Psoas muscle (tissue), 8 donors: ENCODE measurements at places on chromosomes 12 and 14. TPM values are rescaled to one million over a fixed set of nuclear protein-coding genes. Genes with fewer than 3 reads are reported as not detected.

DHRS4 gene
- total RNA-seq: 47.4 TPM

MYF6 gene
- 377 TPM for total RNA-seq

KRT78 gene
- total RNA-seq: not detected

TFCP2 gene
- 20.7 TPM for total RNA-seq

LBHD2 gene
- total RNA-seq: not detected

IL22 gene
- total RNA-seq: not detected

FAR2 gene
- 1.7 TPM for total RNA-seq

GDF3 gene
- total RNA-seq: not detected

LRRIQ1 gene
- not detected for total RNA-seq

HDAC7 gene
- total RNA-seq: 21.4 TPM

VPS37B gene
- 10.4 TPM for total RNA-seq

GALC gene
- 8.5 TPM for total RNA-seq

P2RX2 gene
- not detected for total RNA-seq

PIK3C2G gene
- not detected for total RNA-seq

CPNE6 gene
- not detected for total RNA-seq

BICDL1 gene
- 0.22 TPM for total RNA-seq

DPF3 gene
- total RNA-seq: 19.4 TPM

TMEM63C gene
- not detected for total RNA-seq

ABCD2 gene
- 0.21 TPM for total RNA-seq

SLC2A13 gene
- total RNA-seq: 0.80 TPM

SERPINA9 gene
- not detected for total RNA-seq

SCARB1 gene
- total RNA-seq: 19.6 TPM

CCDC198 gene
- total RNA-seq: not detected

PIWIL1 gene
- total RNA-seq: not detected

NELL2 gene
- 0.17 TPM for total RNA-seq

PPP4R4 gene
- 0.49 TPM for total RNA-seq

P3H3 gene
- total RNA-seq: 1.3 TPM

CLMN gene
- 3.9 TPM for total RNA-seq
